ENCODE measurements at places on chromosomes 4 and X. TPM values are rescaled to one million over a fixed set of nuclear protein-coding genes. Genes with fewer than 3 reads are reported as not detected.

GPM6B gene
- 0.98 TPM for total RNA-seq

DNA sequence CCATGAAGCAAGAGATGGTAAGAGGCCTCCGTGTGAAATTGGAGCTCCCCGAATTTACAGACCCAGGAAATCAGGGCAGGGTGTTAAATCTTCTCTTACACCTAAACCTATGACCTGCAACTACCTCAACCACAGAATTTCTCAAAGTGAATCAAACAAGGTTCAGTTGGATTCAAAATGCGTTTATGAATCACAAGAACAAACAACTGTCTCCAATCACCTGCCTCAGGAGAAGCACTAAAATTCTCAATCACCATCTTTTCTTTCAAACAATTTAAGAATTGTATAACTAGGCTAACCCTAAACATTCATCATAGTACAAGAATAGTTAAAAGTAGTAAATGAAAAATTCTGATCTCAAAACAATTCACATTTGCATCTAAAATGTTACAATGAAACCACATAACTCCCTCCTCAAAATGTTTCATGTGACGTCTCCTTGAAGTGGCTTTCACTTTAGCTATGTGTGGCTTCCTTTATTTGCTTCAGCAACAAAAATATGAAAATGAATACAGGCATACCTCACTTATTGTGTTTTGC, 19.2 kb downstream of the PPP3CA start:
- no peak for DNase-seq

- peak; percentile 32 for DNase-seq
These were observed 90.5 kb upstream of the ZNF827 start for GRCh38 chr4:146029147-146029546.

DNA sequence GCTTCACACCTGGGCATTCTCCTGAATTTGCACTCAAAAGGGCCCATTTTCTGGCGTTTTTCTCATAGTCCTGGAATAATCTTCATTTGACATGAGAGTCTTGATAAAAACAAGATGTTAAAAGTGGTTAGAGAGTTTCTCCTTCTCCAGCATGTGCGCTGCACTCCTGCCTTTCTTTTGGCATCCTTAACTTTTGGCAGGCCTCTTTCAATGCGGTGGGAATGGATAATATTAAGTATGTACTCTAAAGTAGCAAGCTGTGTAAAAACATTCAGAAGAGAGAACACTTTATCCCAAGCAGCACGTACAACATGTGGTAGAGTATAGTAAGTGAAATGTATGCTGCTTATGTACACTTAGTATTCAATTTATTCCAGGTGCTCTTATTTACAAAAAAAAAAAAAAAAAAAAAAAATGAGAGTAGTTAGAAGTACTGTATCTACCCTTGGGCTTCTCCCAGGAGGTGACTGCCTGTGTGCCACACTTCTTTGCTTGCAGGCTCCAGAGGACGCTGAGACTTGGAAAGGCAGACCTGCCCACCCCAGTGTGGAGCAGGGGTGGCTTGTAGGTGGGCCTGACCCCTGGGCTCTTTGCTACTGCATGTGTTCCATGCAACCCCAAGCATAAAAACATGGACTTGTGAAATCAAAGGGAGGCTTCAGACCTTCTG, 3.9 kb downstream of the FGF2 start:
- DNase-seq, result no peak

DNA sequence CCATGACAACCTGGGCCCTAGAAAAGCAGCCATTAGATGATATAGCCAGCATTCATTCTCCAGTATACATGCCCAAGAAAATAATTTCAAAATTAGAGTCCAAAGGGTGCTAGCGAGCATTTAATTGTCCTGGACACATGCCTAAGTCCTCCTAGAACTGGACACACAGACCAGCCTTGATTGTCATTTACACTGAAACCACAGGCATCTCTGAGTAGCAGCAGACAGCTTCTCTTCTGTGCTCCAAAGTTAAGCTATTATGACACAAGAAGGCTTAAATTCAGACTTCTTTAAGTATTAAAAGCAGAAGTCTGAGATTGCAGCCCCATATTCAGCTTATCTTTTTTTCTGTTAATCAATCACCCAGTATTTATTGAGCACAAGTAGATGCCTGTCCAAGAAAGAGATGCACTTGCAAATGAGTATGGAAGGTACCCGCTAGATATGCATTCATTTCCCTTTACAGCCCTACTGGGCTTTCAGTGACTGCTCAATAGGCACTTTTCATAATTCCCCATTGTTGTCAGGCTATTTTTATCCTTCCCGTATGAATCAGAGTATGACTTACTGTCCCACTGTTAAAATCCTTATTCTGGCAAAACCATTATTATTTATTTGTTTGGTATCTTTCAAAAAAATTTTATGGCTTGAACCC, 374.1 kb downstream of the FBXW7 start:
- DNase-seq, result peak; percentile 45

DNA sequence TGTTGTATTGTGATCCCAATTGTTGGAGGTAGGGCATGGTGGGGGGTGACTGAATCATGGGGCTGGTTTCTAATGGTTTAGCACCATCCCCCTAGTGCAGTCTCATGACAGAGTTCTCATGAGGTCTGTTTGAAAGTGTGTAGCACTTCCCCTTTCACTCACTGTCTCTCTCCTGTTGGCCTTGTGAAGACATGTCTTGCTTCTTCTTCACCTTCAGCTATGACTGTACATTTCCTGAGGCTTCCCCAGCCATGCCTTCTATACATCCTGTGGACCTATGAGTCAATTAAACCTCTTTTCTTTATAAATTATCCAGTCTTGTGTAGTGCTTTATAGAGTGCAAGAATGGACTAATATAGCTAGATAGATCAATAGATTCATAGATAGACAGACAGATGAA, 230.0 kb downstream of the MAGEE1 start:
- DNase-seq, result no peak

- no peak for DNase-seq
These were observed 96.1 kb downstream of the ARHGAP24 start for GRCh38 chr4:85571008-85571407.
